KBM-7 (cell line): ENCODE measurements at places on chromosomes 4 and X.
A peak's percentile ranks its signal among the peaks of the same experiment; 100 is the strongest.

- DNase-seq, result no peak
Observed at GRCh38 chrX:8714164-8714563, 17.8 kb downstream of the ANOS1 start.

GRCh38 chrX:109920325-109920724, 82.6 kb upstream of the TMEM164 start:
- no peak for DNase-seq

DNA sequence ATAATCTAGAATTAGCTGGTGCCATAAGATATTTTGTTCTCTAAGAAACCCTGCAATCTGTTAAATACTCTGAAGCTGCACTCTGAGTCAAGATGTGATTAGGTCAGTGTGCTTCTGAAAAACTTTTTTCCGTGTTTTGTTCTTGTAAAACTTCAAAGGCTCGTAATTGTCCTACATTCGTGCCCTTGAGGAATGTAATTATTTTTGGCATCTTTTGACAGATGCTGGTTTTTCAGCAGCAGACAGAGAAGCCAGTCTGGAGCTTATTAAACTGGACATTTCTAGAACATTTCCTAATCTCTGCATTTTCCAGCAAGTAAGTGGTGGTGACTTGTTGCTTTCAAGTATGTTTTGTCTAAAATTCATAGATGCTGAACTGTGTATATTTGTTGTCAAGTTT, 36.8 kb upstream of the TADA2B start:
- no peak for DNase-seq

- DNase-seq, result no peak
Observed at GRCh38 chrX:9825129-9825790, 39.0 kb downstream of the SHROOM2 start.

- DNase-seq, result no peak
Observed at GRCh38 chrX:147680251-147680650, 231.5 kb upstream of the FMR1 start.

GRCh38 chrX:10576777-10577447, 43.5 kb downstream of the MID1 start:
- DNase-seq, result no peak

DNA sequence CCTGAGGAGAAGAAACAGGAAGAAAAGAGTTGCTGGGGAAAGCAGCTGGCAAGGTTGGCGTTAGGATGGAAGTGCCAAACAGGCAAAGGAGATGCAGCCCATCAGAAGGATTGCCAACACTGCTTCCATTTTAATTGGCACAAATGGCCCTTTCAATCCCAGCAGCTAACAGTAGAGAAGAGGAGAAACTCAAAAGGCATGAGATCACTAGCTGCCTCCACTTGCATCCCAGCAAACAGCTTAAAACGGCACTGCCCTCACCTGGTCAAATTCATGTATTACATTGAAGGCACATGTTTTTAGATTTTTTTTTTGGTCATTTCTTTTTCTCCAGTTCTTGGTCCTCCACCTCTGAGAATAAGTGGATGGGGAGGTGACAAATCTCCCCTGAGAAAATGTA, 14.9 kb upstream of the LOC101059915 start:
- peak; percentile 86 for DNase-seq

DNA sequence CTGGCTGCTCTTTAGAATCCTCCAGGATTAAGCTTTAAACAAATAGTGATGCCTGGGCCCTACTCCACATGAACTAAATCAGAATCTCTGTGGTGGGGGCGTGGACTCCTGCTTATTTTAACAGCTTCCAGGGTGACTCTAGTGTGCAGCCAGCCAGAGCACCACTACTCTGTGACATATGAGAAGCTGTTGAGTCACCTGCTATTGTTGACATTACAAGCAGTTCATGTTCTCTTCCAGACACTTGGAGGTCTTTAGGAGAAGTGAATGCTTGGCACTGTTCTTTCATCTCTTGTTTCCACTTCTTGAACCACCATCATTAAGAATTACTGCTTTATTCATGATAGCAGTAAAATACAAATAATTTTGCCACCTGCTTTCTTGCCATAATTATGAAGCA, 426 bp upstream of the C4orf51 start:
- no peak for DNase-seq

DNA sequence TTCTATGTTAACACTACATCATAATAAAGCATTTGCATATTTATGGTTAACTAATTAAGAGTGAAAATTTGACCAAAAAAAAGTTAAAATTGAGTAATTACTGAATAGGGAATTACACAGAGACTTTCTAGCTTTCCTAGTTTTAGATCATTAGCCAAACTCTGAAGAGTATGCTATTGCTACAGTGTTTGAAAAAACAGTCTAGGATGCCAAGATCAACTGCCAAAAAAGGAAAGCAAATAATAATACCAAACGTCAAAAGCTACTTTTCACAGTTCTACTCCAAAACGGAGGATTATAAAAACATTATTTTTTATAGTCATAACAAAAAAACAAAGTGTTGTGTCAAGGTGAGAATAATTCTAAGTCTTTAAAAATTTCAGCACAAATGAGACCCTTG, 359.8 kb upstream of the CTSO start:
- no peak for DNase-seq

DNA sequence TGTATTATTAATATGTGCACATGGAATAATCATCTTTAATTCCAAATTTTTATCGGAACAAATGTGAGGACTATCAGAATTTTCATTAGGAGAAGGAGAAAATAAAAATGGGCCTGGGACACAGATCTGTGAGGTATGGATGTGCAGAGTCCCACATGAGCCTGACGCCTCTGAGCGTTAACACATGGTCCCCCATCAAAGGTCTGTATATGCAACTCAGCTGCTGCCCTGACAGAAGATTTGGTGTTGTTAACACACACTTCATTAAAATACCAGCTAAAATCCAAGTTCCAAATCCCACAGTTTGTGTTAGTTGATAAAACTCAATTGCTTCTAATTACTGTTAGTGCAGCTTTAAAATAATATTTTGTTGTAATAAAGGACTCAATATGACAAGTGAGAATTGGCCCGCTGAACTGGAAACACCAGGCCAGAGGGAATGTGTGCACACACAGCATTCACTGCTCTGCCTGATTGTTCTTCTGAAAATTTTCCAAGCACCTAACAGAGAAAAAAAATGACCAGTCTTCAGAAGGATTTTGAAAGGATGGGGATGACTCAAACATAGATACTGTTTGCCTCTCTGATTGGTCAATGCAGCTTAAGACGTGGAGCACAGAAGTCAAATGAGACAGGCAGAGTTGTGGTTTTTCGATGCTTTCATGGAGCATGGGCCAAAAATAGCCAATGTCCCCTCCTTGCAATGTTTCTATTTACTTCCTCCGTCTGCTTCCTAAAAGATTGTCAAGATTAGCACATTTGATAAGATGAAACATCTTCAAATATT, 266.6 kb downstream of the NKX6-1 start:
- DNase-seq, result no peak

GRCh38 chrX:154918060-154918483, 31.9 kb downstream of the F8A1 start:
- peak; percentile 71 for DNase-seq

DNA sequence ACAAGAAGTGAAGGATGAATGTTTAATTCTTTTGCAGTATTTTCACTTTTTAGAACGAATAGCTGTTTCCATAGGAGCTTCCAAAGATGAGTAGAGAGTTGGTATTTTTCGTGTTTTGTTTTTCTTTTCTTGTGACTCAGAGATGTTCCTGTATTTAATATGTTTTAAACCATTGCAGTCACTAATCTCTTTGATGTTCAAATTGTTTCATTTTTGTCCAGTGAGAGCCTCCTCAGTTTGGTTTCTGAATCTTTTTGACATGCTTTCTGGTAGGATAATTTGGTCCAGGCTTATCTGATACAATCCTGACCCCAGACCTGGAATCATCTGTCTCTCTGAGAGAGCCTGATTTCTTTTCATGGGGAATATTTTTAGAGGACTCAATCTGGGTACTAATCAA, 41.6 kb downstream of the BEX3 start:
- DNase-seq, result no peak

DNA sequence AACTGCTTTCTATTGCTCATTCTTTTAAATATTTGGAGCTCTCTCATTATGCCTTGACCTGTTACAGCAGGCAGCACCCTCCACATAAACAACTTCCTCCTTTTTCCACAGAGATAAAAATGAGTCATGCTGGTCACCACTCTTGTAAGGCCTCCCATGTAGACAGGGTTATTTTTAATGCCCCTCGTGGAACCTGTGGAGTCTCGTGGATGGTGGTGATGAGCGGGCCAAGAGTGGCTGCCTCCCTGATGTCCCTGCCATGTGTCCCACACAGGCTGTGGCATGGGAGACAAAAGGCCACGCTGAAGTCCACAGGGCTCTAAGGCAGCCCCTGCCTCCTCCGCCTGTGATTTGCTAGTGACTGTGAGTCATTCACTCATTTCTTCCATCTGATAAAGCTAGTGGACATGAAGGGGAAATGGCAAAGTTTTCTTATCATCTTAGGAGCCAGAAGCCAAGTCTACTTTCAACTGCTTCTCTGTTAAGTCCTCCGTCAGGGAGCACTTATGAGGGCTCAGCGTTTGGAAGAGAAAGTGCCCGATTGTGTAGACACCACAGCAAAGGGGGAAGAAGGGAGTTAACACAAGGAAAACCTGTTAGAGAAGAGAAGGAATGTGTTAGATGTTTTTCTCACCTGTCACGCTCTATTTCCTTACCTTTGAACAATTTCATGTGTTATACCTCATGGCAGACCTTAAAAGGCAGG, 121.6 kb upstream of the FAT1 start:
- peak; percentile 89 for DNase-seq

DNA sequence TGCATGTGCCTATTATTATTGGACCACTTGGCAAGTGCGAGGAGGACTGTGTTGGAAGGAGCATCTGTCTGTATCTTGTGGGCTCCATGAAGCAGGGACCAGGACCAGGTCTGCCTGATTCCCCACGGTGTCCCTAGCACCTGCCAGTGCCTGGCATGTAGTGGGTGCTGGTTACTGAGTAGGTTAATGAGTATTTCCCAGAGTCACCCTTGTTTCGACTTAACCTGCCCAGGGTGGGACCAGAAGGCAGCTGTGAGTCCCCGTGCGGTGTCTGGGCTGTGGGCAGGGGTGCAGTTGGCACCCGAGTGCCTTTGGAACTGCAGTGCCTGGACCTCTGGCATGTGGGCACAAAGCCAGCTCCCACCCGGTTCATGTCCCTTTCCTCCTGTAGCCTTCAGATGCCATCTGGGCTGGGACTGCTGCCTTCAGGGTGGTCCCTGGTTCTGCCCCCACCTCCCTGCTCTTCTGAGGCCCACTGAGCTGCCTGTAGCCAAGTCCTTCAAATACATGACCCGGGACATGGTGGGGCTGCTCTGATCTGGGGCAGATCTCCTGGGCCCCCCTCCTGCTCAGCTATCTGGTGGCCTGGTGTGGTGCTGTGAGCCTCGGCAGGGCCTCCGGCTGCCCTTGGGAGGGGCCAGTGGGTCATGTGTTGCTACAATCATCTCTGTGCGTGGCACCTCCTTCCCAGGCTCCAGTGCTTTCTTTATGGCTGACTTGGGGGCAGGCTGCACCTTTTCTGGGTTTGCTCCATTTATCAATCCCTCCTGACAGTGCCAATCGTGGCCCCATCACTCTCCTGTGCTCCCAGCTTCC, 53.0 kb upstream of the SORCS2 start:
- DNase-seq, result no peak

- DNase-seq, result no peak
Observed at GRCh38 chrX:45527834-45528233, 327.2 kb upstream of the DIPK2B start.

DNA sequence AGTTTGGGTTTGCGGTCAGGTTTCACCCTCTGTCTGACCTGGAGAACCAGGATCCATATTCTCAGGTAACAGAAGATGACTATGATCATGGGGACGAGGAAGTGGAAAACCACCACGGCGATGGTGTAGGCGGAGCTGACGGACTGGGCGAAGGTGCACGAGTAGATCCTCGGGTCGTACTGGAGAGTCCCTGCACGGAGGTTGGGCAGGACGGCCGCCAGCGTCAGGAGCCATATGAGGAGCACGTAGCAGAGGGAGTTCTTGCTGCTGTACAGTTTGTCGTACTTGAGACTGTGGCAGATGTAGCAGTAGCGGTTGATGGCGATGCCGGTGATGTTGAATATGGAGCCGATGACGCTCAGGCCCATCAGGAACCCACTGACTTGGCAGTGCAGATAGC, 21.3 kb downstream of the MTNR1A start:
- DNase-seq, result no peak

- no peak for DNase-seq
Observed at GRCh38 chr4:3157366-3157765, 82.9 kb downstream of the HTT start.

- DNase-seq, result no peak
Observed at GRCh38 chr4:151692821-151693673, 67.8 kb downstream of the GATB start.

DNA sequence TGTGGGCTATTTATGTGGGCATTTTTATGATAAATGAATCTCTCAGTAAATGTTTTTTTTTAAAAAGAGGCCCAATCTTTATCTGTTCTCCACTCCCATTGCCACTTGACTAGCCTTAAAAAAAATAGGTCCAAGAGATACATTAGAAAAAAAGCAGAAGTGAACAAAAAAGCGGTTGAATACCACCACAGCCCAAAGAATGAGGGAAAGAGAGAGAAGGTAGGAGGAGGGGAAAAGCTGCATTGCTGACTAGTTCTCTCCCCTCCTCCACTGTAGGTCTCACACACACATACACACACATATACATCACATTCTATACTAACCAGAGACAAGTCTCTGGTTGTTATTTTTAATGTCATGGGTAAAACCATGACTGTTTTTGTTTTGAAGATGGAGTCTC, 95.8 kb upstream of the IL13RA1 start:
- DNase-seq, result peak; percentile 95

GRCh38 chrX:19866626-19867410, 20.6 kb downstream of the SH3KBP1 start:
- peak; percentile 17 for DNase-seq

GRCh38 chrX:130669233-130669632, 233.8 kb downstream of the ENOX2 start:
- no peak for DNase-seq

GRCh38 chr4:7608046-7608445, 173.3 kb upstream of the PSAPL1 start:
- DNase-seq, result no peak

DNA sequence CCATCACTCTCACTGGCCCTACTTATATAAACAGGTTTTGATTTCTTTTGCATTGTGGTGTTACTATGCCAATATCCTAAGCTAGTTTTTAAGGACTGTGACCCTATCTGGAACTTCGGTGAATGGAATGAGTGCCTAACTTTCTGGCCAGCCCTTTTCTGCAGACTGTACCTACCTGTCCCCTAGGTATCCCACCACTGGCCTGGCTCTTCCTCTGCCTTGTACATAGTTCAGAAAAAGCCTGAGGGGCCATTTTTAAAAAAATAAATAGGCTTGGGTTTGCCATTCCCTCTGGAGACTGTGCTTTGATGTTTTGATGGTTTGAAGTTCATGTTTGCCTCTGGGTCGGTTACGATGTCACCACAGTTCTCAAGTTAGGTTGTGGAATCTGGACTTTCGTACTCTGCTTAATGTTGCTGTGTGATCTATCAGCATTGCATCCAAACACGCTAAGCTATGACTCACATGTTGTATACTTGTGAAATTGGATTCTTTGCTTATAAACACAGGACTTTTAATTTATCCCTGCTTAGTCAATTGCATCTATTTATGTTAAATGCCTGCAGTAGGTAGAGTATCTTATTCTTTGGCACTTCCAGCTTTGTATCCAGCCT, 182.0 kb downstream of the ANKRD50 start:
- DNase-seq, result no peak

- DNase-seq, result no peak
Observed at GRCh38 chr4:25065431-25065858, 34.7 kb upstream of the LGI2 start.
